ENCODE measurements at places on chromosomes 3 and 15.

DNA sequence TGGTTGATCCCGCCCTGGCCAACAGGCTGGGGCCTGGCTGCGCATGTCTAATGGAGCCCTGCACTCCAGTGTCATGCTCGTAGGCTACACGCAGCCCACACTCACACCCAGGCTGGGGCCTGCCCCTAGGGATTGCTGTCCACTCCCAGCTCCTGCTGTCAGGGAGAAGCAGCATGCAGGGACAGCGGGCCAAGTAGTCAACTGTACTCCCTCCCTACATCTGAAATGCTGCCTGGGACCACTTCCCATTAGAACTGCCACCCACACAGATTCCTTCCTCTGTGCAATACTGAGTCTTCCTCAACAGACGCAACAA, 16.1 kb downstream of the ALS2CL start:
- H3K4me1 ChIP-seq: no peaks in the 10 kb centered on the region
- H3K4me3 ChIP-seq: no peak overlapping the region
- no peak overlapping the region for H3K27ac ChIP-seq

DNA sequence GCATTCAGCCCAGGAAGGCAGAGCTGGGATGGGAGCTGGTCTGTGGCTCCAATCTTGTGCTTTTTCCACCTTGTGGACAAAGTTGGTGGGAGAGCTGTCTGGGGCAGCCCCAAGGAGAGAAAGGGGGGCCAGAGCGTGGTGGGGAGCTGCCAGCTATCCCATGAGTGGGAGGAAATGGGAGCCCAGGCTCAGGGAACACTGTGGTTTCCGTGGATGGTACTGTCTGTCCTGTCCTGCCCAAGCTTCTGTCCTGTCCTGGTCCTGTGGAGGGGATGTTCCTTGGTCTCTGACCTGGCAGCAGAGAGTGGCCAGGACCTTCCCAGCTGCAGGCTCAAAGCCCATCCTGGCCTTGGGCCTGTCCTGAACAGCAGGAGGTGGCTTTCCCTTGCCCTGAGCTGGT, 72.6 kb upstream of the SEC13 start:
- peaks cover 1% of the 10 kb centered on the region for H3K36me3 ChIP-seq
- H3K27ac ChIP-seq: no peak overlapping the region
- peaks cover 17% of the 10 kb centered on the region for H3K4me1 ChIP-seq
- H3K4me3 ChIP-seq: no peak overlapping the region
- no peak for DNase-seq

DNA sequence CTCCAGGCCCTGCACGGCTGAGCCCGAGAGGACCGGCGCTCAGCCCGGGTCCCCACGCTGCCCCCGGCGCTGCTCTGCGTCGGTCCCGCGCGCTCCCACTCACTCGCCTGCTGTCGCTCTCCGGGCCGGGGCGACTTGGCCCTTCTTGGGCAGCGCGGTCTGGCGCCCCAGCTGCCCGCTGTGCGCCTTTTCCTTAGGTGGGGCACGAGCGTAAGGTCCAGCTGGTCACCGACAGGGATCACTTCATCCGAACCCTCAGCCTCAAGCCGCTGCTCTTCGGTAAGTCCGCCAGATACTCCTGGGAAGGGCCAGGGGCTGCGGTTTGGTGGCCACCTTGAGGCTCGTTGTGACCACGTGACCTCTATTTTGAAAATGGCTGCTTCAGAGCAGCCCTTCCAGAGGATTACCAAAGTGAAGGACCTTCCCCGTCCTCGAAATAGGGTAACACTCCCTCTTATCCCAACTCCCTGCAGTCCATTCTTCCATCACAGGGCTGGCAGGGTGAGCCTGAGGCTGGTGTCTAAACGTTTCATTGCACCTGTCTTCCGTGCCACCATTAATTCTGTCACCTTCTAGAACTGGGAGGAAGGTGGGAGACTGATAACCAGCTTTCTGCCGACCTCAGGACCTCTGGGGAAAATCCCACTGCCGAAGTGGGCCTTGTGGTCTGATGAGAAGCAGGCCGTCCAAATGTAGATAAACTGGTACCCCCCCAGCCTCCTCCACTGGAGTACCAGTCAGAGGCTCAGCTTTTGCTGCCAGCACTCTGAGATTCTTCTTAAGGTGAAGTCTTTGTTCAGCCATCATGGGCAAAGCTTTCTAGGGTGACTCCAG, 812 bp downstream of the P4HTM start:
- peak overlapping the region; percentile 93 for H3K27ac ChIP-seq
- DNase-seq: peak; percentile 49
- peaks cover 6% of the 10 kb centered on the region for H3K36me3 ChIP-seq
- peak overlapping the region; percentile 91 for H3K4me3 ChIP-seq

DNA sequence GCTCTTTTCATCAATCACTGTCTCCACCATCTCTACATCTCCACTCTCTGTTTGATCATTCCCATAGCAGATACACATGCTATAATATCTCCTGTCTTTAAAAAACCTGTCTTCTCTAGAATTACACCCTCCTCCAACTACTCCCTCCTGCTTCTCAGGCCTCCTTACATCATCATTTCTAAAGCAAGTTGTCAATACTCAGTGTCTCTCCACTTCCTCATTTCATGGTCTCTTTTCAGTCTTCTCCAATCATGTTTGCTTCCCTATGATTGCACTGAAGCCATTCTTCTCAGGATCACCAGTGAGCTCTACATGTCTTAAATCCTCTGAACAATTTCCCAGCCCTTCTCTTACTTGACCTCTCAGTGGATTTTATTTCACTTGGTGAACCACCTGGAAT, 87.0 kb upstream of the ZNF280D start:
- no peaks in the 10 kb centered on the region for H3K36me3 ChIP-seq
- no peak overlapping the region for H3K4me3 ChIP-seq
- no peak for DNase-seq

DNA sequence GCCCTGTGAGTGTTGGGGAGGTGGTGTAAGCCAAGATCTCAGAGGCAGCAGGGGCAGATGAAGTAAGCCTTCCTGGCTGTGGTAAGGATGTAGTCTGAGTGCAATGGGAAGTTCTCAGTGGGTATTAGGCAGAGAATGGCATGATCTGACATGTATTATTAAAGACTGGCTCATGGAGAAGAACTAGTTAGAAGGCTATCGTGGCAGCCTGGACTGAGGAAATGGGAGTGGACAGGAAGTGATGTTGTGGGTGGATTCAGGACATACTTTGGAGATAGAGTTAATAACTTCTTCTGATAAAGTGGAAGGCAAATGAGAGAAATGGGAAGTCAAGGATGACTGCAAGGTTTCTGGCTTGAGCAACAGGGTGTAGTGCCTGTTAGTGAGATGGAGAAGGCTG, 250.9 kb upstream of the CFAP20DC start:
- no peak overlapping the region for H3K4me3 ChIP-seq
- DNase-seq: no peak
- no peak overlapping the region for H3K27ac ChIP-seq
- H3K4me1 ChIP-seq: no peaks in the 10 kb centered on the region
- peaks cover 5% of the 10 kb centered on the region for H3K36me3 ChIP-seq
- no peaks in the 10 kb centered on the region for H3K27me3 ChIP-seq

- no peaks in the 10 kb centered on the region for H3K27me3 ChIP-seq
- H3K4me3 ChIP-seq: no peak overlapping the region
- peaks cover 36% of the 10 kb centered on the region for H3K4me1 ChIP-seq
- no peak for DNase-seq
- peaks cover 3% of the 10 kb centered on the region for H3K36me3 ChIP-seq
Observed at GRCh38 chr3:188185717-188186251, 31.8 kb downstream of the LPP start.
